Activated CD4-positive, CD25-positive, alpha-beta regulatory T cell (primary cell): ENCODE measurements at places on chromosomes 11 and 22.

DNA sequence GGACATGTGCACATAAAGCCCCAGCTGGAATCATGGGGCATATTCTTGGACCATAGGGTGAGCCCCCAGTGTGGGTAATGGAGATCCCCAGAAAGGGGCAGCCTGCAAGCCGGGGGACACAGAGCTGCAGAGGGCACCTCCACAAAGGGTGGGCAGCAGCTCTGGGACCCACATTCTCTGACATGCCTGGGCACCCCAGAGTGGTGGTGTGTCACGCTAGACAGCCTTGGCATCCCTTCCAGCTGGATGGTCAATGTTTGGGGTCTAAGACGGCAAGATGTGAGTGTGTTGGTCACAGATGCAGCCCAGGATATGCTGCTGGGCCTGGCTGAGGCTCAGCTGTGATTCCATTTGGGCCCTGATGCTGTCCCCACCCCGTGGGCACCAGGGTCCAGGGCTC lies 9.7 kb downstream of the ADORA2A start:
- no peak for DNase-seq

DNA sequence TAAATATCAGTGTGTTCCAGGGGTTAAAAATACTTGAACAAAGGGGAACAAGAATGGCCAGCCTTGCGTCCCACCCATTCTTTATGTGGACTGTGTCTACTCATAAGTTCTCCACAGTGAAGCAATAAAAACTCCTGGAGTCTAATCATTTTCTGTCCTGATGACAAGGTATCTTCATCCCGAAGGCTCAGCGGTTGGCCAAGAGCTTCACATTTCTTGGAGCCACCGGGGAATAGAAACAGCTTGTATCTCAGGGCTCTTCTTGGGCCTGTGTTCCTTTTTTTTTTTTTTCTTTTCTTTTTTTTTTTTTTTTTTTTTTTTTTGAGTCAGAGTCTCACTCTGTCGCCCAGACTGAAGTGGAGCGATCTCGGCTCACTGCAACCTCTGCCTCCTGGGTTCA lies 36.8 kb upstream of the ADORA2A start:
- DNase-seq: no peak

DNA sequence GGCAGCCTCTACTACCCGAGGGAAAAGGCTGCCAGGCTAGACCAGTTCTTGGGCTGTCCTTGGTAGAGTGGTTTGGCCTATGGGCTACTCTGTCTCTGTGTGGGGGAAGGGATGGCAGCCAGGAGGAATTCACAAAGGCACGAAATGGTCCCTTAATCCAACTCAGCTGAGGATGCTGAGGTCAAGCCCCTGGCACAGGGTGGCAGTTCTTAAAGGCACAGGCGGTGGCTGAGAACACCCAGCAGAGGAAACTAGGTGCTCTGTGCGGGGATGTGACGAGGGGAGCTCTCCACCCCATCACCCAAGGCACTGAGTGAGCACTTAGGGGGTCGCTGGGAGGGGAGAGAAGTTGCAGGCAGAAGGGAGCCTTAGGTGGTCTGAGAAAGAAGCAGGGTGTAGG lies at the start of gene MFRP:
Gene MFRP (minus strand): TSS at position 101 of the 400 bp plus-strand sequence. CDS start 192 bp downstream, outside the sequence.
- DNase-seq: no peak

DNA sequence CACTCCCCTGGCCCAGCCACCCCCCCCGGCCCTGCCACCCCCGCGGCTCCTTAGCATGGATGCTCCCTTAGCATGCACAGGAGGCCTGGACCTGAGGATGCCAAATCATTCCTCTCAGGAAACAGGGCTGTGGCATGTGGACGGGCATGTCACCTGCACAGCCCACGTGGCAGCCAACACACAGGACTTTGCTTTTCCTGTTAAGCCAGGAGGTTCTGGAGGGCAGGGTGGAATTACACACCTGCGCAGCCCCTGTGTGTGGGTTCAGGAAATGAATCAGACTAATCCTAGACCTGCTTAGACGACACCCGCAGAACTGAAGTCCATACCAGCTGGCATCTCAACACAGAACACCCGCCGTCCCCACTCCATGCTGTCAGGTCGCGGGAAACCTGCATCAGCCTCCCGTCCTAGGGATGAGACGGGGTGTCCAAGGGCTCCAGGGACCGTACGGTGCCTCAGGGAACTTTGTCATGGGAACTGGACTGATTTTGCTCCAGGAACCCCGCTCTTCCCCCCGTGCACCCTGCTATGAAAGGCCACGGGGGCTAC lies 10.2 kb downstream of the CERK start:
- no peak for DNase-seq

- DNase-seq: peak; percentile 28
These were observed 6.0 kb upstream of the ACR start for GRCh38 chr22:50731811-50732624.

DNA sequence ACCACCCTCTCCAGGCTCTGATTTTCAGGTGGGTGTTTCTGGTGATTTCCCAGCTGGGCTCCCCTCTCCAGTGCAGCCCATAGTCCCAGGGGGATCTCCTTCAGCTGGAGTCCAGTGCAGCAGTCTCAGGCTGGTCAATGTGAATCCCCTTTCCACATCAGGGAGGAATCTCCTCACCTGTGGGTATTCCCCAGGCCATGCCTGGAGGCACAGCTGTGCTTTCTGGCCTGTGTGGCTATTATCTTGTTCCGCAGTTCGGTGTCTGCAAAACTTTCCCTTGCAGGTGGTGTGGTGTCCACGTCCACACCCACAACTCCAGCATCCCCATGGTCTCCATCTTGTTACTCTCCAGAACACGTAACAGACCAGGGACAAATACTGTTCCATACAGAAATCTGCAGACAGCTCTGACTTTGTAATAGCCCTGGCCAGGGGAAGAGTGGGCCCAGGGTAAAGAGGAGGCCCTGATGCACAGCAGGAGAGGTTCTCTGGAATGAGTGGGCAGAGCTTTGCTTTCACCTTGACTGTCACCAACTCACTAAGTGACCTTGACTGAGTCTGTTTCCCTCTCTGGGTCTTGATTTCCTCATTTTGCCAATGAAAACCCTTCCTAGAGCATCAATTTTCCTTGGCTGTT lies 183.2 kb downstream of the CSNK2A3 start:
- DNase-seq: no peak

GRCh38 chr11:7638710-7639642 lies 34.3 kb downstream of the CYB5R2 start:
- DNase-seq: no peak

GRCh38 chr11:71323876-71324526 lies 71.6 kb upstream of the SHANK2 start:
- DNase-seq: no peak

GRCh38 chr11:68412593-68413475 lies 47.7 kb upstream of the PPP6R3 start:
- DNase-seq: no peak

- no peak for DNase-seq
These were observed 16.7 kb downstream of the RRP8 start for GRCh38 chr11:6586434-6587359.

- DNase-seq: peak; percentile 69
These were observed 8.1 kb downstream of the SCARF2 start for GRCh38 chr22:20429254-20430100.

DNA sequence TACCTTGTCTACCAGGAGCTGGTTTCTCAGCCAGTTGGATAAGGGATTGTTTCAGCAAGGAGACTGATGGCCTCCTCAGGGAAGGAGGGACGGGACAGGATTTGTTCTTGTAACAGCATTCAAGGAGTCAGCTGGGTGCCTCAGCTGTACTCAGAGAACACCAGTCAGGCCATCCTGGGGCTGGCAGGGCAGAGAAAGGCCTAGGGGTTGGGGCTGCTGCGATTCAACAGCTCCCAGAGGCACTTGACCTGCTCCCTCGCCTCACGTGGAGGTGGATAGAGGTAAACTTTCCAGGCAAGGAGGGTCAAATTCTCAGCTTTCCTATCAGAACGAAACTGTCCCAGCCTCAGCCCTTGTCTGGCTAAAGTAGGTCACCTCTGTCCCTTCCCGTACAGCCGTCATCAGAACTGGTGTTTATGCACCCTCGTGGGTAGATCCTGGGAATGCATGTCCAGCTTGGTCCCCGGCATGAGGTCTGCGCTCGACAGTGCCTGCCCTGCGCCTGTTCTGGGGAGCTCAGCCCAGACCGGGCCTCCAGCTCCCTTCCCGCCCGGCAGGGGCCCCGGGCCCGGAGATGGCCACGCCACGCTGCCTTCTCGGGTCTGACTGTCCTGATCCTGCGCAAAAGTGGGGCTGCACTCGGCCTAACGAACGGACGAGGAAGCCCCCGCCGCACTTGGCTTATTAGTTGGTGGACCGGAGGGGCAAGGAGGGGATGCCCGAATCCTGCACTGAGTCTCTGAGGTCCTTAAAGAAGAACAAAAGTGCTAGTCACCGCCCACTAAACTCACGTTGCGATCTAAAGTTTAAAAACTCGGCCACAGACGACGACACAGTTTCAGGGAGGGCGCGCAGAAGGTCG lies 762 bp upstream of the CCDC134 start:
- DNase-seq: no peak

DNA sequence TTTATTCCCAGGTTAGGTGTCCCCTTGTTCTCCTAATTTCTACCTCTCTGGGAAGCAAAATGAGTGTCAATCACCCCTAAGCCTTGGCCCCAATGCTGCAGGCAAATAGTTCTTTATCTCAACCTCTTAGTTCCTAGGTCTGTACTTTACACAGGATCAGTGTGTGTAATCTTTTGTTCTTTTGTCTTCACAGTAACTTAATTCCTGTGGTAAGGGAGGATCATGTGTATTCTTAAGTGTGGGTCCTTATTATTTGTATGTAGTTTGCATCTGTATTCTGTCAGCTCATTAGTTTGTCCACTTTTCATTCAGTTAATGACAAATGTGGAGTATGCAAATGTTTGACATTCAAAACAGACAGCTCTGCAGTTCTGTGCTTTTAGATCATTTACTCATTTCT lies 166.7 kb downstream of the FAT3 start:
- no peak for DNase-seq

DNA sequence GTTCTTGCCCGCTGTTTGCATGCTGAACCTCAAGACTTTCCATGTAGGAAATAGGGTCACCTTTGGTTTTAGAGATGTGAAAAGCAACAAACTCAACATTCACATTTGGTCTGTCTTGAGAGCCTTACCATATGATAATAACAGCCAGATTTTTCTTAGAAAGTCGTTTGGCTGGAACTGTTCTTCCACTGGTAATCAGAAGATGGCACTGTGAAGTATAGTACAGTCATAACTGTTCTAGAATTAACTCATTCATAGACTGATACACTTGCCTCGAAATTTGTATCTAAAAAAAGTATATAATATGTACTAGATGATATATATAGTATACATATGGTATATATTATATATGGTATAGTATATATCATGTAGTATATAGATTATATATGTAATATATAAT lies 12.3 kb downstream of the LUZP2 start:
- no peak for DNase-seq

DNA sequence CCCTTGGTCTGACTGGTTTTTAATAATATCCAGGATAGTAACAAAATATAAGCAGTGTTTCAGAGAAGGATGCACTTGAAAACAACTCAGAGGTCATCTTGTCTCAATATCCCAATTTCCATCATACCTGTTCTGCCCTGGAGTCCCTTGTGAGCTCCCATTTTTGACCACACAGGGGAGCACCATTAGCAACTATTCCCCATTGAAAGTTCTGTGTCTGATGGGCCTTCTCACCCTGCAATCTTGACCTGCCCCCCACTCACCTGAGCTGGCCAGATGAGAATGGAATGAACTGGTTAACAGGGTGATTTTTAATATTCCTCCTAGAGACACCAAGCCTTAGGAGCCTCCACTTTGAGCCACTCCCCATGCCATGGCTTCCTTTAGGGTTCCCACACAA lies 3.8 kb upstream of the CAPN5 start:
- DNase-seq: no peak

DNA sequence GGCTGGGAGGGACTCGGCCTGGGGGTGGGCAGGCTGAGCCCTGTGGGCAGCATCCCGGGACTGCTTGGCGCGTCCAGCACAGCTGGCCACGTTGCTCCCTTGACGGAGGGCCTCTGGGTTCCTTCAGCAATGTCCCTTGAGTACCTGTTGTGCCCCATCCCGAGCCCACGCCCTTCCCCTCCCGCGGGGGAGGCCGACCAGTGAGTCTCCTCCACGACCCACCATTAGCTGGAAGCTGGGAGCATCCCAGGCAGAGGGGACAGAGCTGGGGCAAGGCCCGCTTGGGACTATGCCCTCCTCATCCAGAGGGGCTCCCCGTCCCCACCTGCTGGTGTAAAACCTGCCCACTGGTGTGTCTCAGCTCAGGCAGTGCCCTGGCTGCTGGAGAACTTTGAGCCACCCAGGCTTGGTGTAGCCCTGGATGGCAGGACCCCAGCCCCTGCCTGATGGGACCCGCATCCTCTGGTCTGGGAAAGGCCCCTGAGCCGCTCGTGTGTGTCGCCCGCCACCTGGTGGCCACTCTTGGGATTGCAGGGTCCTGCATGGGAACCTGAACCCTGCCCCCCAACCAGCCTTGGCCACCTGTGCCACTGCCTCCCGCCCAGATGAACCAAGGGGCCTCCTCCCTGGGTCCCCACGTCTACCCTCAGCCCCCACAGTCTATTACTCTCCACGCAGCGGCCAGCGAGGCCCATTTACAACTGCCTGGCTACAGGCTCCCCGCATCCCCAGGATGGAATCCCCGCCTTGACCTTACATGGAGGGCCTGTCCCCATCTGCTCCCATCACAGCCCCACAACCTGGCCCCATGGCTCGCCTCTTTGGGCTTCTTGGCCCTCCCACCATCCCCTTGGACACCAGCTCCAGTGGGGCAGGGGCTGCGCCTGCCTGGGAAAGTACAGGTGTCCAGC lies 16.6 kb upstream of the ARHGAP8 start:
- DNase-seq: peak; percentile 90

- DNase-seq: no peak
These were observed 51.9 kb downstream of the RBX1 start for GRCh38 chr22:41003066-41003465.

GRCh38 chr22:39651053-39651996 lies 80.8 kb downstream of the CACNA1I start:
- no peak for DNase-seq

DNA sequence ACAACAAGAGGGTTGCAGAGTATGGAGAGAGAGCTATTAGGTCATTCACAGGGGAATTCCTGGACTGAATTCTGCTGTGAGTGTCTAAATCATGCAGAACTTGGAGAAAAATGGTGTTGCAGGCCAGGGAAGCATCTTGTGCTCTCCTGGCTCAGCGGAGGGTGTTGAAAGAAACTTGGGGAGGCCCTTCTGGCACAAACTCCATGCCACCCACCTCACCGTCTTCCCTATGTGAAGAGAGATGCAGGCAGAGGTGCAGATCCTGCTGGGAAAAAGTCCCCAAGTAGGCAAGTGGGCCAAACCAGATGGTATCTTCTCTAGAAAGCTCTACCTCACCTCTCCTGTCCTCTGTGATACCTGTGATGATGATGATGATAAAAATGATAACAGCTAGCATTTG lies 604.3 kb upstream of the API5 start:
- DNase-seq: no peak

DNA sequence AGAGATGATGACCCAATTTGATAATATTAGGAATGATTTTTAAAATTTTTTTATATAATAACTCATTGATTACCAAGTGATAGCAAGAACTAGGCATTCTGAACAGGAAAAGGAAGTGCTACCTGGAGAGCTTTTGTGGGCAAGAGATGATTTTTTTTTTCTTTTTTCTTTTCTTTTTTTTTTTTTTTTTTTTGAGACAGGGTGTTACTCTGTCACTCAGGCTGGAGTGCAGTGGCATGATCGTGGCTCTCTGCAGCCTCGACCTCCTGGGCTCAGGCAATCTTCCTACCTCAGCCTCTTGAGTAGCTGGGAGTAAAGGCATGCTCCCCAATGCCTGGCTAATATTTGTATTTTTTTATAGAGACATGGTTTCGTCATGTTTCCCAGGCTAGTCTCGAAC lies 40.4 kb downstream of the TNRC6B start:
- DNase-seq: no peak

- peak; percentile 62 for DNase-seq
These were observed 12.7 kb upstream of the ARHGEF17 start for GRCh38 chr11:73295241-73295995.

GRCh38 chr11:4181782-4182721 lies 87.5 kb downstream of the RRM1 start:
- no peak for DNase-seq
